ENCODE measurements at places on chromosomes 1 and 21. TPM values are rescaled to one million over a fixed set of nuclear protein-coding genes. Genes with fewer than 3 reads are reported as not detected.

DNA sequence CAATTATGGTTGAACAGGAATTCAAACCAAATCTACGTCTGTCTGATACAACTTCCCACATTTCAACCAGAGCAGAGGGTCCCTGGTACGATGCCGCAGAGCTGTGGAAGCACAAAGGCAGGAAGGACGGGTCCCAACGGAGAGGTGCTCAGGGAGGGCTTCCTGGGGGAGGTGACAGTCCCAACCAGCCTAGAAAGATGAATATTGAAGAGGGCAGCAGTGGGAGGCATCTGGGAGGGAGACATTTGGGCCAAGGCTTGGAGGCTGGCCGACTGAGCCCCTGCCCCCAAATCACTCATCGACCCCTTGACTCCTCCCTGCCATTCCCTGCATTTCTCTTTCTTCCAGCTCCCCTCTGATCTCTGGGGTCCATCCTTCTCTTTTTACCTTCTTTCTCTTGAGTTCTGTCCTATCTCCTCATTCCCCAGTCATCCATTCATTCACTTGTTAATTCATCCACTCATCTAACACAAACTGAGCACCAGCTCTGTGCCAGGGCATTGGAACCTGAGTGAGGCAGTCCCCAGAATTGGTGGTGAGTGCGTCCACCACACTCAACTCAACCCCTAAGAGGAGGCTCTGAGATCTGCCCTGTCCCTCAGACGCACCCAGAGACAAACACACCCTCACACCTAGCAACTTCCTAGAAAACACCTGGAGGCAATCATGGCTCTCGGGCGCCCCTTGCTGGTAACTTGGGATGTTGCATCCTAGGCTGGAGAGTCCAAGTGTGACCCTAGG, 13.2 kb upstream of the CELA3B start:
- DNase-seq = peak; percentile 92

DNA sequence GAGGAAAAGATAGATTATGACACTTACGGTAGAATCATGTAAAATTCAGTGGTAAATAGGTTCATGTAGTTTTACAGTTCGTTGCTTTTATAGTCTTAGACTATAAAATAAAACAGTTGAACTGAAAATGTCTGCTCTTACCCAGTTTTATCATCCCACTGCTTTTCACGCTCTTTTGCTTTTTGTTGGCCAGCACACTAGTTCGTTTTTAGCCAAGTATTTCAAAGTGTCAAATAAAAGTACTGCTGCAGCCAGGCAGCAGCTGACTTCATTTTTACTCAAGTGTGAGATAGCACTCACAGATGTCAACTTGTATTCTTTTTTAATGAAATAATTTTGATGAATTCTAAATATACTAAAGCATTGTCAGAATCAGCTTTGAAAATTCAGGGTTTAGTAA, 18.5 kb upstream of the BTG3 start:
- peak; percentile 50 for DNase-seq

The PGBD5 gene
- 10.8 TPM for total RNA-seq

DNA sequence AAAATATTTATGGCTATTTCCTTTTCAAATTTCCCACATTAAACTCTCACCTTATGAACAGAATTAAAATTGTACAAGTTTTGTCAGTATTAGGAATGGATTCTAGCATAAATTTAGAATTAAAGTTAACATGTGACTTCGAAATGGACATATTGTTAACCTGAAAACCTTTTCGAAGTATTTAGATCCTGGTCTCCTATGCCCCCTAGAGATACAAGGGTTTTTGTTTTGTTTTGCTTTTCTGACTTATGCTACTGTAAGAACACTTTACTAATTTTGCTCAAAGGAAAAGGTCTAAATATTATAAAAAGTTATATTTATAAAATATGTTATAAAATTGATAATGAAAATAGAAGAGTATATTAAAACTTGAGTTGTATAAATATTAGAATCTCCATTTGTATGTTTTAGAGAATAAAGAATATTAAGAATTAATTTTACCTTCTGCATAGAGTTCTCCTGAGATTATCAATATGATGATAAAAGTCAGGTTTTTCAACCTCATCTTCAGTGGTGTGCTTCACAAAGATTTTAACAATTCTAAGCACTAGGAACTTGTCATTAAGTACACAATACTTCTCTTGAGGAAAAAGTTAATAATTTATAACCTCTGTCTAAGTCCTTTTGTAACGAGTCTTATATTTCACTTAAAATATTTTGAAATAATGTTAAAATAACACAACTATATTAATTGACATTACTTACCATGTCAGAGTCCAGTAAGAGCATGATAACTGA, at the start of gene F13B:
Gene F13B (minus strand): TSS at position 542 of the 738 bp plus-strand sequence. CDS start 37 bp downstream, at position 505.
- DNase-seq = no peak

The CFAP141 gene
- 0.66 TPM for total RNA-seq

The TAS1R1 gene
- not detected for total RNA-seq

- no peak for DNase-seq
These were observed 1389.6 kb downstream of the KCNT2 start for GRCh38 chr1:195218428-195219212.

The GBP6 gene
- total RNA-seq = 0.50 TPM

GRCh38 chr1:4654764-4655673, 610 bp downstream of the AJAP1 start:
- peak; percentile 53 for DNase-seq

DNA sequence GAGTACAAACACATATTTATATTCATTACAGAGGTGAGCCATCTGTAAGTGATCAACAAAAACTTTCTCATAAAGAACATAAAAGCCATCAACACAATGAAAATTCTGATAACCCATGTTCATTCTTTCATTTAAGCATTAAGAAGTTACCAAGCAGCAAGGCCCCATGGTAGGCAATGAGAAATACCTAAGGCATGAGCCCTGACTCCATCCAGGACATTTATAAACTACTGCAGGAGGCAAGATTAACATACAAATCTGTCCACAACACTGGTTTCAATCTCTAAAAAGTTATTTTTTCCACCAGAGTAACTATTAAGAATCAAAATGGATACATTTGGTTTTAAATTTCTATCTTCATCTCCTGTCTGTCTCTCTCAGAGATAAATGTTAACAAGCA, 76.1 kb downstream of the SIPA1L2 start:
- DNase-seq = no peak

- DNase-seq = no peak
These were observed 51.9 kb upstream of the GOLT1A start for GRCh38 chr1:204265665-204266064.

The WNT9A gene
- total RNA-seq = 6.4 TPM

The SERPINC1 gene
- 0.55 TPM for total RNA-seq

DNA sequence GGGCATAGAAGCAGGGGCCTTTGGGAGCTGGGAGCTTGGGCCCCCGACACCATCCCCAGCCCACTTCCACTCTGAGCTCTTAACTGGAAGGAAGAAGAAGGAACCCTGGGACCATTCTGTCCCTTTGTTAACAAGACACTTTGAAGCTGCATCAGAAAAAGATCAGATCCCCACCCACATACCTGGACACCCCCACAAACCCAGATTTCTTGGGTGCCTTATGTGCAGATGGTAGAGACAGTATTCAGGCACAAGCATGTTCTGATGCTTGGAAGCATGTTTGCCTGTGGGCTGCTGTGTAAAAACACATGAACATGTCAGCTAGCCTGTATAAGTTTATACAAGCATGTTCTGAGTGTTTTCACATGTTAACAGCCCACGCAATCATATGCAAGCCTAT, 3.7 kb downstream of the DLGAP3 start:
- no peak for DNase-seq

The CHRM3 gene
- 14.7 TPM for total RNA-seq

The IGSF3 gene
- total RNA-seq = 52.4 TPM

The KIF17 gene
- total RNA-seq = 4.2 TPM

- no peak for DNase-seq
These were observed 374.4 kb upstream of the PRMT6 start for GRCh38 chr1:106681939-106682522.

DNA sequence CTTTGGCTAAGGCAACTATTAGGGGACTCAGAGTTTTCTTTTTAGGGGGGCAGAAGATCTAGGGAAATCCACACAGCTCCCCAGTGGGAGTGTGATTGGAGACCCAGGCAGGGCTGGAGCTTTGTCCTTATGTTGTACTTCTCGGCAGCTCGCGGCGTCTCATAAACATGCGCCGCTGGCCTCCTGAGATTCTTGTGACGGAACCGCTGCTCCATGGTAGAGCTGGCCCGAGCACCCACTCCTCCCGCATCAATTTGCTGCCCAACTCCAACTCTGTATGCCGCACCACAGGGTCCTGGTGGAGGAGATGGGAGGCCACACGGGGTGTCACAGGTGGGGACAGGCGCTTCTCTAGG, 143.9 kb downstream of the GALNT2 start:
- no peak for DNase-seq

- no peak for DNase-seq
These were observed 1809.6 kb downstream of the BRINP3 start for GRCh38 chr1:188668083-188668482.

- no peak for DNase-seq
These were observed 8.9 kb downstream of the XKR8 start for GRCh38 chr1:27968692-27969091.

DNA sequence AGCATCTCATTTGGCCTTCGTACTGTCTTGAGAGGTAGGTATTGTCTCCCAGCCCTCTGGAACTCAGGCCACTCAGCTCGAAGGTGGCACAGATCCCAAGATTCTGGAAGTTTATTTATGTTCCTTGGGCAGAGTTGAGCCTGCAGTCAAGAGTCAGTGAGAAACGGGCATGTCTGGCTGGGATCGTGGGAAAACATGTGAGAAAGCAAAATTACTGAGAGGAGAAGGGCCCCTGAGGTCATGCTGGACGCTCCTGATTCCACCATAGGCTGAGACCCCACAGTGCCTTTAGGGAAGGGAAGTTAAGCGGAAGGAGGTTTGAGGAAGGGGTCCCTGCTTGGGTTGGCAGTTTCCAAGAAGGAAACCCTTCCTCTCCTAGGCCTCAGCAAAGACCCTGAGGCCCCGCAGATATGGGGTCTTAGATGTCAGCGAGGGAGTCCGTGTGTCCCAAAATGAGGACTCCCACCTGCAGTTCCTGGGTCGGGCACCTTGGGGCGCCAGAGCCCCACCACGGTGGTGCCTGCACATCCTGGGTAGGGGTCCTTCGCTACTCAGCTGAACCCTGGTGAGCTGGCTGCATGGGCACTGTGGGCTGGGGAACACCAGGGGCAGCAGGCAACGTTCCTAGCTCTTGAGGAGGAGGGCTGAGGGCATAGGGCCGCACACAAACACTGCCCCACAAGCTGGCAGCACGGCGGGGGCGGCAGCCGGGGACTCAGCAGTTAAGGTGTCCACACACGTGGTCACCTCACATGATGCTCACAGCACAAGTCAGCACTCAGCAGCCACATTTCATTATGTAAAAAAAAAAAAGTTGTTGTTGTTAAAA, 12.3 kb upstream of the SEMA4A start:
- DNase-seq = peak; percentile 75

DNA sequence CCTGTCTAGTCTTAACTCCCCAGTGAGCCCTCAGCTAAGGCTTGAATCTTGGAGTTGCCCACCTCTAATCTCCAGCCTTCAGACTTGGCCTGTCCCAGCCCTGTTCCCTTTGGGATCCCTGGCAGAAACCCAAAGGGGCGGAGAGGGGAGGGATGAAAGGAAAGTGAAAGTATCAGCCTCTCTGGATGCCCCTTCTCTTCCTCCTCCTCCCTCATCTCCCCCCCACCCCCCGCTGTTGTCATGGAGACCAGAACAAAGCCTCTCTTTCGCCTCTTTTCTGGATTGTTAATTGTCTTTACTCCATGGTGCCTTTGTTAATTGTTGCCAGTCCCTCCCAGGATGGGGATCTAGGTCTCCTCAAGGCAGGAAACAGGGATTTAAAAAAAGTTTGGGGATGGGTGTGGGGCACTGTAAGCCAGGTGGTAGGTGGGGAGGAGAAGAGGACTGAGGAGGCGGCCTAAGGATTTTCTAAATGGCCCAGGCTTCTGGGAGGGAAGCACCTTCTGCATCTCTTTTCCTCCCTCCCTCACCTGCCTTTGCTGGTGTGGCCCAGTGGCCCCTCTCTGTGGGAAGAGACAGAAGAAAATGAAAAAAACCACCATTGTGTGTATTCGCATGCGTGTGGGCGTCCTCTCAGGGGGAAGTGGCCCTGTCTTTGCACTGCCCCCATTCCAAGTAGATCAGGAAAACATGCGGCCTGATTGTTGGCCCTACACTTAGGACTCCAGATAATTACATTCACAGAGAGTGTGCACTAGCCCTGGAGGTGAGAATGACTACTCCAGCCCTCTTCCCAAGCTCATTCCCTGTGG, 7.5 kb upstream of the SOX13 start:
- no peak for DNase-seq

The RHBDL2 gene
- total RNA-seq = 0.69 TPM

DNA sequence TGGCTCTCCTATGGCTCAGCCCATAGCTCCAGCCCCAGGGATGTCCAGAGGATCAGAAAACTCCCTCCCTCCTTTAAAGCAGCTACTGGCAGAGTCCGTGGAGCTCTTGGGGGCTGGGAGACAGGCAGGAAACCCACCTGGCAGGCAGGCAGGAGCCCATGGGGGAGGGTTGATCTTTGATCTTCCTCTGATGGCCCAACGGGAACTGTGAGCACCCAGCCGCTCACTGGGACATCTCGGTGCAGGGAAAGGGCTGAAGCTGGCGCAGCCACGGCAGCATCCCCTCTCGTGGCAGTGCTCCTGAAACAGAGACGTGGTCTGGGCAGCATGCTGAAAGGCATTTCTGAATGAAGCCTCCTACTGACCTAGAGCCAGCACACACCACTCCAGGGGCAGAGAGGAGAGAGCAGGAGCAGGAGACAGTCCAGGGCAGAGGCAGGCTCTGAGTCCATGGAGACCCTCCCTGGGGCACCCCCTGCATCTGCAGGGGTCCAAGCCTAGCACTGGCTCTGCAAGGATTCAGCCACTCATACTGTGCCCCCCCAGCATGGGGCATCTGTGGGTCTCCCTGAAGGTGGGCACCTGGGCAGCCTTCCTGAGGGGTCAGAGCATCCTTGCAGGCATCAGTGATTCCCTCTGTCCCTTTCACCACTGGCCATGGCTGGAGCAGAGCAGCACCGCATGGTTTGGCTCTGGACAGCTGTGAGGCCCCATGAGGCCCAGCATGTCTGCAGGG, 4.9 kb upstream of the SLX9 start:
- DNase-seq = no peak

The OR2L5 gene
- total RNA-seq = 0.17 TPM

DNA sequence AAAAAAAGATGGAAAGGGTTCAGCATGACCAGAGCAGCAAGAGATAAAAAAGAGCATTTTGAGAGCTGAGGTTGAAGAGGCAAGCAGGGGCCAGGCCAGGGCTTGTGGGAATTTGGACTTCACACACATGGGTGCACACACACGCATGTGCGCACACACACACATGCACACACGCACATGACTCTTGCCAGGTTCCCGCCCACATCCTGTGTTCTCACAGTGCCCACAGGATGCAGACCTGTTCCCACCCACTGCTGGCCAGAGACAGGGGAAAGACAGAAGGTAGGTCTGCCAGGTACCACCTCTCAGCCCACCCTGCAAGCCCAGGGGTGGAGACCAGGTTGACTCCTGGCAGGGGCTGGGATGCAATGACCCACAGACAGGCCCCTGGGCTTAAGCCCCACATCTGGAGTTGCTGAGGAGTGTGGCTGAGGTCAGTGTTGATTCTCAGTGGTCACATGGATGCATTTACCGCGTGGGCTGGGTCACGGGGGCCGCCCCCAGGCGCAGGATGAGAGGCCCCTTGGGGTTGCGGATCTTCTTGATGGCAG, 4.4 kb downstream of the COL16A1 start:
- no peak for DNase-seq

The NTMT2 gene
- 0.50 TPM for total RNA-seq

The A3GALT2 gene
- not detected for total RNA-seq

The TARBP1 gene
- total RNA-seq = 71.2 TPM

- no peak for DNase-seq
These were observed 241.7 kb upstream of the RAB4A start for GRCh38 chr1:229028987-229029878.
